Hematopoietic multipotent progenitor cell treated with erythropoietin and hydrocortisone succinate and interleukin-3 and kit ligand, for 15 days (in vitro differentiated cells): ENCODE measurements at places on chromosomes 1 and 21.

DNA sequence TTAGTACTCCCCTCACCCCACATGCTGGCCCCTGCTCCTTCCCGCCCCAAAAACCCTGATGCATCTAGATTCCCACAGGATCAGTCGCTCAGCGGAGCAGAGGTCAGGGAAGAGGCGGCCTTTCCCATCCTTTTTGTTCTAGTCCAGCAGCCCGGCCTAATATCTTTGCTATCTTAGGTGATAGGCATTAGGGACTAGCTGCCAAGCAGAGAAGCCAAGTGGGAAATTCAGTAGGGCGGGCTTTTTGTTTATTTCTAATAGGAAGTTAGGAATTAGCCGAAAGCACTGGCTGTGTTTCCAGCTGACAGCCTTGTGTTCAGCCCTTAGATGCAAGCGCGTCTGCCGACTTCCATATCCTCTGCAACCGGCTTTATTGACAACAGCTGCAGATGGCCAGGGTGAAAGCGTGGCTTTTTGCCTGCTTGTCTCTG lies 59.0 kb upstream of the BCAR3 start:
- no peak for DNase-seq

GRCh38 chr1:161066694-161067093 lies 3.0 kb downstream of the ARHGAP30 start:
- no peak for DNase-seq

GRCh38 chr1:23101101-23101827 lies 67.4 kb downstream of the LUZP1 start:
- no peak for DNase-seq

DNA sequence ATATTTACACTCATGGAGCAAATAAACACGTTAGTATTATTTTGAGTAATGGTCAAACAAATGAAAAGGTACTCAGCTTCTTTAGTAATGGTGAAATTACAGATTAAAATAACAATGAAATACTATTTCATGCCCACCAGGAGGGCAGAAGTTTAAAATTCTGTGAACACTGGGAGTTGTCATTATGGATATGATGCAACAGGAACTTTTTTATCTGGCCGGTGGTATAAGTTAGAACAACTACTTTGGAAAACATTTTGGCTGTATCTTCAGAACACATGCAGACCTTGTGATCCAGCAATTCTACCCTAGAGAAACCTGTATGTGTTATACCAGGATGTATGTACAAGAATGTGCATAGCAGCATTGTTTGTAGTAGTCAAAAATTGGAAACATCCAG lies 23.2 kb upstream of the PPP1R8 start:
- DNase-seq, result no peak

GRCh38 chr1:86504895-86505563 lies 36.3 kb downstream of the CLCA1 start:
- DNase-seq, result no peak

GRCh38 chr1:3902111-3902511 lies 2.0 kb upstream of the C1orf174 start:
- DNase-seq, result no peak

GRCh38 chr1:184892116-184892515 lies 82.2 kb downstream of the NIBAN1 start:
- DNase-seq, result no peak

DNA sequence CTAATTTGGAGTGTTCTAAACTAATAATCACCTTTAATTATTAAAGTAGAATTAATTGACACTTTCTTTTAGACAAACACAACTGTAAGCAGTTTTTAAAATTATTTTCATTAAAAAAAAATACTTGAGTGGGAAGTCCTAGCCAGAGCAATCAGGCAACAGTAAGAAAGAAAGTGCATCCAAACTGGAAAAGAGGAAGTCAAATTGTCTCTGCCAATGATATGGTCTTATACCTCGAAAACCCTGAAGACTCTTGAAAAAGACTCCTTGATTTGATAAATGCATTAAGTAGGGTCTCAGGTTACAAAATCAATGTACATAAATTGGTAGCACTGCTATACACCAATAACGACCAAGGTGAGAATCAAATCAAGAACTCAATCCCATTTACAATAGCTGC lies 83.0 kb upstream of the GADD45A start:
- no peak for DNase-seq

DNA sequence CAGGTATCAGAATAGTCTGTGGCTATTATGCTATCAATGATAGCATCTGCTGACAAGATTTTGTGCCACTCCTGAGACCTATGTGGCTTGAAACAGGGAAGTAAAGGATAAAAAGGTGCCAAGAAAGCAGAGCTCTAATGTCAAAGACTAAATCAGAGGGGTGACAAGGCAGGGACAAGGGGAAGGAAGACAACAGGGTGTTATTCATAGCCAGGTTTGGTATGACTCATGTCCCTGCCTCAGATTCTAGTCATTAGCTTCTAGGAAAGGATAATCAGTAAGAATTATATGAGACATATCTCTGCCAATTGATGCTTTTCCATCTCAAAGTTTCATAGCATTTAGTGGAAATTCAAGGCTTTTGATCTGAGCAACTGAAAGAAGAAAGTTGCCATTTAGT lies 31.8 kb upstream of the PLD5 start:
- no peak for DNase-seq

DNA sequence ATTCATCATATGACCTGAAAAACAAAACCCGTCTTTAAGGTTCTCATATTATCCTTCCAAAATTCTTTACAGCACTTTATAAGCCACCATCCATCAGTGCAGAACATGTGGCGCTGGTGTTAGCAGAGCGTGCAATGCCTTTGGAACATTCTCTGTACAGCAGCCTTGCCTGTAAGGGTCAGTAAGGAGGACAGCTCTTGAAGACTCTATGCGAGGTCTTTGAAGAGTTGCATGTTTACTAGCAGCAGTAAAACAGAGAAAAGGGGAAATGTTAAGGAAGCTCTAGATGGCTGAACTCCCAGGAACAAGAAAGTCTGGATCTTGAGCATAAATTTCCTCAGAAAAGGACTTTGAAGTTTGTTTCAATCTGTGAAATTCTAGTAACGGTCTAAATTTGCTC lies 365.6 kb downstream of the DUSP10 start:
- no peak for DNase-seq

DNA sequence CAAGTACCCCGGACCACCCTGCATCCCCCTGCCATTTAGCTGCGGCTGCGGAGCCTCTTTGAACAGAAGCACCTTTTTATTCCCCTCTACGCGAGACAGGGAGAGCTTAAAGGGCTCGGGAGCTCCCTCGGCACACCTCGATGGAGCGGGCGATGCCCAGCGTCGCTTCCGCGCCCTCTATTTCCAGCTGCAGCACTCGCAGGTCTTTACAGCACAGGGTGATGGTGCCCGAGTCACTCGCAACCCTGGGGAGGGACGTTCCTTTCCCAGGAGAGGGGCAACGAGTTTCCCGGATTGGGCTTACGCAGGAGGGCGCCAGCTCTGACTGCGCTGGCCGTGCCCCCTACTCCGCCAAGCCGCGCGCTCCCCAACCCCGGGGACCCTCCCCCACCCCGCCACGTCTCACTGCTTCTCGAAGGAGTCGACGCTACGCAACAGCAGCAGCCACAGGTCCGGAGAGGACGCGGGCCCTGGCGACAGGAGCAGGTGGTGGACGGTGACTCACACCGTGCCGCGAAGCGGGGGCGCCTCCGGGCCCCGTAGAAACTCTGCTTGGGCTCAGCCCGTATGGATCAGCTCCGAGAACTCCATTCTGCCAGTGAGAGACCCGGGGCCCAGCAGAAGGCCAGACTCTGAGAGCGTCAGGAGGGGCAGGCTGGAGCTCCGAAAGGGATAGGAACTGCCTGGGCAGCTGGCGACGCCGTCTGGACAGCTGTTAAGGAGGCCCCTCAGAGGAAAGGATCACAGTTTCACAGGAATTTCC lies 5.8 kb upstream of the FAM167B start:
- no peak for DNase-seq

DNA sequence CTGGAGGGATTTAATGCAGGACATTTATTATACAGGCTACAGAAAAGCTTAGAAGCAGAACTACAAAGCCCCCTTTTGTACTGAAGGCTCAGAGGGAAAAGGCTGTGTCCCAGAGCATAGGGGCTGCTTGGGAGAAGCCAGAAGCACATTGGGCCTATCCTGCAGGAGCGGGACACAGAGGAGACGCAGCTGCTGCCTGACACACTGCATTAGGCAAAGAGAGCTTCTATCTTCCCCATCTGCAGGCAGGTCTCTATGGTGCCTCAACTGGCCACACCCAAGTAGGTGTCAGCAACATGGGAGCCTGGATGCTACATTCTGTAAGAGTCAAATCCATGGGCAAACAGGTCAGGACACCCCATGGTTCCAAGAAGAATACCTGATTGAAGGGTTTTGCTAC lies 595.9 kb downstream of the AJAP1 start:
- no peak for DNase-seq

GRCh38 chr1:69269491-69269890 lies 298.2 kb upstream of the LRRC7 start:
- DNase-seq, result no peak

GRCh38 chr1:197775282-197776262 lies at the start of gene DENND1B:
Gene DENND1B (minus strand): TSS chr1:197775480. CDS start chr1:197775155, 325 bp downstream.
- peak; percentile 37 for DNase-seq

DNA sequence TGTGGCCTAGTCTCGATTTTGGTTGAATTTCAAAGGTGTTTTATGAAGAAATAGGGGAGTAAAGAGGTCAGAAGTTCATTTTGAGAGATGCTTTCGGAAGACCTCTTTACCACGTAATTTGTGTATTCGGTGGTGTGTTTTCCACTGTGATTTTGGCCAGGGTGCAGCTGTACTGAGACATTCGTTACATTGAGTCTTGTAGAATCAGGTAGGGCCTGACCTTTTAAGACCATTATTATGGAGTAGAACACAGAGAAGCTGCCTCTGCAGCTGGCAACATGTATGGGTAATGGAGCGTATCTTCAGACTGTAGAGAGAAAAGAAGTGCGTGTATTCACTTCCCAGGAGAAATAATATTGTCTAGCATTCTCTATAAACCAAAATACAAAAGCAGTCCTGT lies 326.5 kb downstream of the PDE4B start:
- no peak for DNase-seq
